ENCODE measurements at places on chromosomes 1 and 21.

- DNase-seq: no peak
Observed at GRCh38 chr1:100612540-100612939, 74.6 kb downstream of the GPR88 start.

- no peak for DNase-seq
Observed at GRCh38 chr1:22321917-22322316, 129.7 kb upstream of the ZBTB40 start.

DNA sequence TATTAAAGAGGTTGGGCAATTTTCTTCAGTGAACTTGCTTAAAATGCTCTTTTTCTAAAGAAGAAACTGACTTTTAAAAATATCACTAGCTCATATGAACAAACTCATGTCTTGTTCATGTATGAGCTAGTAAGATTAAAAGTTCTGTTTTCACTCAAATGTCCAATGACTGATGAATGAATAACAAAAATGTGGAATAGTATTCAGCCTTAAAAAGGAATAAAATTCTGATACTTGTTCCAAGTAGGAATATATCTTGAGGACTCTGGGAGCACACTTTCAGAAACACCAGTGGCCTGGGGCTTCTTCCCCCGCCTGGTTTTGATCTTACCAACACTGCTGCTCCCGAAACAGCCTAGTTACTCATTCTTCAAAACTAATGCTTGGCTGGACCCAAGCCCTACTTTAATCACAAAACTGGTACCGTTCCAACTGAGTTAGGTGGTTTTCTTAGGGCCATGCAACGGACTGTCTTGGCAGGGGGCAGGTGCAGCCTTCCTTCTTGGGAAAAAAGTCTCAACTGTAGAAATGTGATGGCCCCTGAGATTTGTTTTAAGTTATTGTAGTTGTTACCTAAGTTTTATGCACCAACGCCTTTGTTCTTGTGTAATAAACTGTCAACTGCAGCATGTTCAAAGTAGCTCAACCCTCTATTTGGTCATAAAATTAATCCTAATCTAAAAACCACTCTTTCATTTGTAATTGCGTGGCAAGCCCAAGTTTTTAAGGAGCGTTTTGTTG is 116.0 kb downstream of the ETS2 start:
- DNase-seq: no peak

GRCh38 chr1:108016451-108016920 is 51.5 kb upstream of the VAV3 start:
- no peak for DNase-seq

GRCh38 chr1:234154320-234155251 is 218.7 kb upstream of the COA6 start:
- DNase-seq: no peak

GRCh38 chr1:109650609-109651008 is 5.3 kb upstream of the GSTM4 start:
- DNase-seq: no peak

Data from activated CD8-positive, alpha-beta memory T cell treated with anti-CD3 and anti-CD28 coated beads for 48 hours (primary cell).